ENCODE measurements at places on chromosomes 16 and 17.

- H3K27me3 ChIP-seq: no peaks in the 10 kb centered on the region
- DNase-seq: peak; percentile 60
- peak overlapping the region; percentile 91 for H3K27ac ChIP-seq
Observed at GRCh38 chr16:30659507-30660423, 1.5 kb downstream of the FBRS start.

- H3K4me3 ChIP-seq: no peak overlapping the region
- DNase-seq: no peak
- H3K27ac ChIP-seq: no peak overlapping the region
Observed at GRCh38 chr16:74568961-74569631, 37.8 kb downstream of the GLG1 start.

DNA sequence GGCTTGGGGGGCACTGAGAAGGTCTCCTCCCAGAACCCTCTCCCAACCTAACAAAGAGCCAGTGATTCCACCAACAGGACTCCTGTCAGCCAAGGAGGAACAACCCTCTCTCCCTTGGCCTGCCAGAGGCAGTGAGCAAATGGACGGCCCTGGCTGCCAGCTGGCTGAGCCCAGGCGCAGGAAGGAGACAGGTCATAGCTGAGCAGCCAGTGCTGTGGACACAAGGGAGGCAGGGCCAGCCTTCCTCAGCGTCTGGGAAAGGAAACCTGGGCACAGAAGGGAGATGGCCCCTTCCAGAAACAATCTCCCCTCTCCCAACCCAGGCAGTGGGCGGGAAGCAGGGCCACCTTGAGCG, 2.1 kb downstream of the MPO start:
- DNase-seq: no peak
- no peak overlapping the region for H3K4me3 ChIP-seq
- H3K4me1 ChIP-seq: peaks cover 5% of the 10 kb centered on the region
- H3K27me3 ChIP-seq: peaks cover 16% of the 10 kb centered on the region

DNA sequence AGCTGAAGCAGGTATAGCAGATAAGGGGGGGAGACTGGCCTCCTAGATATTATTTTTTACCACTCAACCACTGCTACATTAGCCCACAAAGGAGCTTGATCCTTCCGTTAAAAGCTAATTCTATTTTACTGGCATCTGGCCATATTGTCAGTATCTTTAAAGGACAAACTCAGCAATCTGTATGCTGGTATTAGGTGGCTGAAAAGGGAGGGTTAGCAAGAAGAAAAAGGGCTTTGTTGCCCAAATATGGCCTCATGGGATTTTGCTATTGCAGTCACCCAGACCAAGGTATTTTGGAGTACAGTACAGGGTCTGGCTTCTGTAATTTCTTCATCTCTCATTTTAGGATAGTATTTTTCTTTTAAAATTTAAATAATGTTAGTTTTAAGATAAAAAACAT, 14.4 kb downstream of the RFWD3 start:
- H3K4me1 ChIP-seq: peaks cover 33% of the 10 kb centered on the region
- DNase-seq: no peak
- no peak overlapping the region for H3K27ac ChIP-seq
- H3K27me3 ChIP-seq: no peaks in the 10 kb centered on the region
- H3K36me3 ChIP-seq: peaks cover 58% of the 10 kb centered on the region
- no peak overlapping the region for H3K4me3 ChIP-seq

GRCh38 chr16:19967561-19967960, 82.9 kb upstream of the GPRC5B start:
- no peak for DNase-seq
- no peak overlapping the region for H3K27ac ChIP-seq
- peaks cover 18% of the 10 kb centered on the region for H3K27me3 ChIP-seq
- H3K4me3 ChIP-seq: no peak overlapping the region
- no peaks in the 10 kb centered on the region for H3K4me1 ChIP-seq

DNA sequence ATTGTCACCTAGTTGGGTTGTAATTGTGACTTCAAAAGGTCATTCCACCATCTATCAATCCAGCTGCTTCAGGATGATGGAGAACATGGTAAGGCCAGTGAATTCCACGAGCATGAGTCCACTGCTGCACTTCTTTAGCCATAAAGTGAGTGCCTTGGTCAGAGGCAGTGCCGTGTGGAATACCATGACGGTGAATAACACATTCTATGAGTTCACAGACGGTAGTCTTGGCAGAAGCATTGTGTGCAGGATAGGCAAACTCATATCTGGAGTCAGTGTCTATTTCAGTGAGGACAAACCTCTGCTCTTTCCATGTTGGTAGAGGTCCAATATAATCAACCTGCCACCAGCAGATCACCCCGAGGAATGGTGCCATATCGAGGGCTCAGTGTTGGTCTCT, 650.9 kb downstream of the KCNJ2 start:
- H3K27ac ChIP-seq: no peak overlapping the region
- H3K4me3 ChIP-seq: no peak overlapping the region
- H3K4me1 ChIP-seq: no peaks in the 10 kb centered on the region
- no peaks in the 10 kb centered on the region for H3K36me3 ChIP-seq

DNA sequence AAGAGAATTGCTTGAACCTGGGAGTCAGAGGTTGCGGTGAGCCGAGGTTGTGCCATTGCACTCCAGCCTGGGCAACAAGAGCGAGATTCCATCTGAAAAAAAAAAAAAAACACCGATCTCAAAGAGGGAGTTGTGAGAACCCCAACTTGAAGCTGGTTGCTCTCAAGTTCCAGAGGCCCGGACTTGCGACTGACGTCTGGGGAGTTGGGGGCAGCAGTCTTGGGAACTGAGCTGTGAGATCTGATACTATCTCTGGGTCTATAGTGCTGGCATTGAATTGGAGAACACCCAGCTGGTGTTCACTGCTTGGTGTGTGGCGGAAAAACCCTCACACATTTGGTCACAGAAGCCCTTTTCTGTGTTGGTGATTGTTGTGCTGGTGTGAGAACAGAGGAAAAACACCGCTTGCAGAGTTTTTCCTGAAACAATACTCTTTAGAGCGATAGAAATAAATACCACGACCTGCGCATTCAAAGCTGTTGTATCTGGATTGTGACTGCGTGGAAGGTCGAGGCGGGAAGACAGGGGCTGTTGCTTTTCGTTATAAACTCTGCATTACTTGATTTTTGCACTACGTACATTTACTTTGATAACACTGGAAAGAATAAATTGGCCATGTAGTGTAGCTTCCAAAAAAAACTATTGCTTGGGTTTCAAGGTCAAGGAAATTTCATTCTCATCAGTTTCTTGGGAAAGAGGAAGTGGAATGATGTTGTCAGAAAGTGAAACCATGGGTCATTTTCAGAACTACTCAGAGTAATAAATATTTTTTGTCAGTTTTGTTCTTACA, 8.8 kb downstream of the SCIMP start:
- peak overlapping the region; percentile 84 for H3K27ac ChIP-seq
- H3K4me1 ChIP-seq: peaks cover 56% of the 10 kb centered on the region

DNA sequence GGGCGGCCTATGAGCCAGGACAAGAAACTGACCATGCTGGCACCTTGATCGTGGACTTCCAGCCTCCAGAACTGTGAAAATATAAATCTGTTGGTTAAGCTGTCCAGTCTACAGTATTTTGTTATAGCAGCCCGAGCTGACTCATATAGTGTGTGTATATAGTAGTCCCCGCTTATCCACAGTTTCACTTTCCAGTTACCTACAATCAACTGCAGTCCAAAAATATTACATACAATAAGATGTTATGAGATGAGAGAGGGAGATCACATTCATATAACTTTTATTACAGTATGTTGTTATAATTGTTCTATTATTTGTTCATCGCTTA, 4.9 kb downstream of the MT3 start:
- peaks cover 13% of the 10 kb centered on the region for H3K27me3 ChIP-seq
- peaks cover 14% of the 10 kb centered on the region for H3K4me1 ChIP-seq
- DNase-seq: no peak
- H3K4me3 ChIP-seq: no peak overlapping the region

DNA sequence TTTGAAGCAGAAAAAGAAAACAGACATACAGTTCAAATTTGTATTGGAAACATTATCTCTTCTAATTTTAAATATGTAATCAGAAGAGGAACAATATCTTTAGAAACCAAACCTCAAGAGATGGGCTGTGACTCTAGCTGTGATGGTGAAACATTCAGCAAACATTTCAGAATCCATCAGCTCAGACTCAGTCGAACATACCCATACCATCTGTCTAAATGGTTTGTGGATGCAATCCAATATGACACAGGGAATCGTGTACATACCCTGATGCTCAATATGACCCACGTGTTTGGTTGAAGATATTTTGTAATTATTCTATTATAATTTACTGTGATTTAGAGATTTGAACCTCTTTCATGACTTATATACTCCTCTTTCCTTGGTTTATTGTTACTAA, 665.2 kb upstream of the CDH8 start:
- no peak for DNase-seq
- H3K27ac ChIP-seq: no peak overlapping the region
- no peaks in the 10 kb centered on the region for H3K36me3 ChIP-seq
- H3K27me3 ChIP-seq: no peaks in the 10 kb centered on the region
- no peak overlapping the region for H3K4me3 ChIP-seq
- H3K4me1 ChIP-seq: no peaks in the 10 kb centered on the region

DNA sequence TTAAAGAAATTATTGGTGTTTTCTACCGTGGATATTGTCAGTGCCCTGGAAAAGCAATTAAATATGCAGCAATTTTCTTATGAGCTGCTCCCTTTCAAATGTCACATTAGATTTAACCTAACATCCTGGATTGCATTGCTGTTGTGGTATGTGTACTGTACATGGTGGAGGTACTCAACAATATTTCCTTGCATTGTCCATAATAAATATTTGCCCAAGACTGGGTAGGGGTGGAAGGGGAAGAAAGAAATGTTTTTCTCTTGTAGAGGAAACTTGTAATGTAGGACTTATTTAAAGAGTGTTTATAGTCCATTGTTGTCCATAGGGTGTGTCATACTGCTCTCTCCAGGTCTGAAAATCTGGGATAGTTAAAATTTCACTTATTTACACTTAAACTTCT, 346.2 kb upstream of the TBX2 start:
- peaks cover 4% of the 10 kb centered on the region for H3K36me3 ChIP-seq
- no peak overlapping the region for H3K4me3 ChIP-seq
- DNase-seq: no peak
- no peaks in the 10 kb centered on the region for H3K27me3 ChIP-seq
- H3K4me1 ChIP-seq: peaks cover 9% of the 10 kb centered on the region
- no peak overlapping the region for H3K27ac ChIP-seq

DNA sequence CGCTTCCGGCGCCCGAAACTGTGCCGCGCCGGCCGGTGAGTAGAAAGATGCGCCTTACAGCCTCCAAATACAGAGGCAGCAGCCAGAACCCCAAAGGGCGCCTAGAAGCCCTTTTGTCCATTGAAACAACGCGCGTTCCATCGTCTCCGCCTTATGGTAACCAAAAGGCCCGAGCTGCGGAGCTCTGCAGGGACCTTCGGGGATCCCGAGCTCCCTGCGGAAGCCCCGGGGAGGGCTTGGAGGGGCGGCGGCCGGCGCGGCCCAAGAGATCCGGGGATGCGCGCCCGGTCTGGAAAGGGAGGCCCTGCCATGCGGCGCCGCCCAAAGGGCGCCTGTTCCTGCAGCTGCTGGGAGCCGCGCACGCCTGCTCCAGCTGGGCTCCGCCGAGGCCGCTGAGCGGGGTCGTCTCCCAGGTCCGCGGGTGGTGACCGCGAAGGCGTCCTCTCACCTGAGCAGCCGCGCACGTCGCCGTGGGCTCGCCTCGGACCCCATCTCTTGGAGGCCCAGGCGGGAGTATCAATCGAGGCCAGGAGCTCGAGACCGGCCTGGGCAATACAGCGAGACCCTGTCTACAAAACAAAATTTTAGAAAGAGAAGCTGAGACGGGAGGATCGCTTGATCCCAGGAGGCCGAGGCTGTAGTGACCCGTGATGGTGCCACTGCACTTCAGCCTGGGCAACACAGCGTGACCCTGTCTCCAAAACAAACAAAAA, 742 bp upstream of the FBXO31 start:
- H3K4me3 ChIP-seq: peak overlapping the region; percentile 83
- peaks cover 2% of the 10 kb centered on the region for H3K27me3 ChIP-seq
- no peak for DNase-seq
- H3K4me1 ChIP-seq: peaks cover 60% of the 10 kb centered on the region
- H3K27ac ChIP-seq: peak overlapping the region; percentile 97

DNA sequence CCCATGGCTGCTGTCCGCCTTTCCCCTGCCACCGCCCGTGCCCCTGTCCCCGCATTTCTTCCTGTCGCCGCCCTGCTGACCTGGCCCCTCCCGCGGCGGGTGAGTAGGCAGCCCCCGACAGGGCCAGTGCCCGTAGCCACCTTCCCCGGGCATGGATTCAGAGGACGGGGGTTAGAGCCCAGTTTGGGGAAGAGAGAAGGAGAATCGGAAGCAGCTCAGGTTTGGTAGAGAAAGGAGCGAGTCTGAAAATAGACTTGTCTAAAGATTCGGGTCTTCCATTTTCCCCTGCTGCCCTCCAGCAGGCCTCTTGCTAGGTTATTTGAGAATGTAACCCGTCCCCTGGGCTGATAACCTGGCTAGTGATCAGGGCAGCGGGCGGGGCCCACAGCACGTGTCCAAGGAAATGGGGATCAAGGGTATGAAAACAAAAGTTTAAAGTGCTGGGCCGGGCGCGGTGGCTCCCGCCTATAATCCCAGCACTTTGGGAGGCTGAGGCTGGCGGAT, 7.9 kb upstream of the CLDN9 start:
- H3K27ac ChIP-seq: no peak overlapping the region
- peak overlapping the region; percentile 45 for H3K4me3 ChIP-seq
- H3K4me1 ChIP-seq: peaks cover 26% of the 10 kb centered on the region
- DNase-seq: no peak

- H3K4me3 ChIP-seq: no peak overlapping the region
- no peaks in the 10 kb centered on the region for H3K27me3 ChIP-seq
- peaks cover 11% of the 10 kb centered on the region for H3K4me1 ChIP-seq
- H3K36me3 ChIP-seq: peaks cover 39% of the 10 kb centered on the region
- DNase-seq: peak; percentile 46
- H3K27ac ChIP-seq: no peak overlapping the region
Observed at GRCh38 chr17:14211801-14212200, 24.9 kb downstream of the CDRT15 start.

DNA sequence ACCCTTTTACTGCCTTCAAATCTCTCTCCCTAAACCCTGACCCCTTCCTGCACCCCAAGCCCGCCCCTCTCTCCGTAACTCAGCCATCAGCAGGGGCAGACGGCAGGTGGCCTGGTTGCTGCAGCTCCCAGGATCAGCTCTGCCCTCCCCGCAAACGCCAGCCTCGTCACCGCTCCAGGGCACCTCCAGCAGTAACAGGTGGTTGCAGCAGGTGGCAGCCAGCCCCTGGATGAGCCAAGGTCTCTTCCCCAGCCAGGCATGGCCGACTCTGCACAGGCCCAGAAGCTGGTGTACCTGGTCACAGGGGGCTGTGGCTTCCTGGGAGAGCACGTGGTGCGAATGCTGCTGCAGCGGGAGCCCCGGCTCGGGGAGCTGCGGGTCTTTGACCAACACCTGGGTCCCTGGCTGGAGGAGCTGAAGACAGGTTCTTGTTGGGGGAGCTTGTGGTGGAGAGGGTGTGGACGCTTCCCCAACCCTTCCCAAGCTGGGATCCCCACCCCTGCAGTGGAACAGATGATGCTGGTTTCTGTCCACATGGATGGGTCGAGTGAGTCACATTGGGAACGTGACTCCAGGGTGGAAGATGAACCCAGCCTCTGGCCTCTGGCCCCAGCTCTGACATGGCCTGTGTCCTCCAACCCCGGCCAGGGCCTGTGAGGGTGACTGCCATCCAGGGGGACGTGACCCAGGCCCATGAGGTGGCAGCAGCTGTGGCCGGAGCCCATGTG, 558 bp downstream of the HSD3B7 start:
- H3K4me3 ChIP-seq: no peak overlapping the region
- no peaks in the 10 kb centered on the region for H3K27me3 ChIP-seq
- no peak overlapping the region for H3K27ac ChIP-seq
- peaks cover 4% of the 10 kb centered on the region for H3K36me3 ChIP-seq
- no peaks in the 10 kb centered on the region for H3K4me1 ChIP-seq
- DNase-seq: no peak
